Daoy (cell line): ENCODE measurements at places on chromosomes 11 and 22.
A peak's percentile ranks its signal among the peaks of the same experiment; 100 is the strongest.

GRCh38 chr11:28833169-28833568 lies 725.0 kb downstream of the METTL15 start:
- no peak for DNase-seq

- DNase-seq: no peak
Measured at GRCh38 chr11:105456950-105457349, 152.9 kb upstream of the GRIA4 start.

GRCh38 chr11:95625164-95625900 lies 164.2 kb downstream of the FAM76B start:
- DNase-seq: no peak

- peak; percentile 54 for DNase-seq
Measured at GRCh38 chr11:118620529-118621070, 13.2 kb downstream of the PHLDB1 start.

DNA sequence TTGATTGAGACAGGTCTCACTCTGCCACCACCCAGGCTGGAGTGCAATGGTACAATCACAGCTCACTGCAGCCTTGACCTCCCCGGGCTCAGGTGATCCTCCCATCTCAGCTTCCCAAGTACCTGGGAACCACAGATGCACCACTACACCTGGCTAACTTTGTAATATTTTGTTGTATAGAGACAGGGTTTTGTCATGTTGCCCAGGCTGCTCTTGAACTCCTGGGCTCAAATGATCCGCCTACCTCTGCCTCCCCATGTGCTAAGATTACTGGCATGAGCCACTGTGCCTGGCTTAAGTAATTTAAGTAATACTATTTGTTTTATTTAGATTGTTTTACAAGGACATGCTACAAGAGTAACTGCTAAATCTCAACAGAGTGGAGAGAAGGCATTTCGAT lies 33.5 kb downstream of the ZNF143 start:
- DNase-seq: no peak

DNA sequence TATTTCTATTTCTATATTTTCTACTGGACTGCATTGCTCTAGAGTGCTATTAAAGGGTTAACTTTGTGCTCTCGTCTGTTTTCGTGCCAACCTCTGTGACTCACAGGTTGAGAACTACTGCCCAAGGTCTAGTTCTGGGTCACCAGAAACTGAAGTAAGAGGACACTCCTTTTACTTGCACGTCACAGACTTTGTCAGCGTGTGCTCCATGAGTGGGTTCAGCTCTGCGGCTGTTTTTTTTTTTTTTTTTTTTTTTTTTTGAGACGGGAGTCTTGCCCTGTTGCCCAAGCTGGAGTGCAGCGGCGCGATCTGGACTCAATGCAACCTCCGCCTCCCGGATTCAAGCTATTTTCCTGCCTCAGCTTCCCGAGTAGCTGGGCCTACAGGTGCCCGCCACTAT lies 49.8 kb downstream of the CLMP start:
- DNase-seq: peak; percentile 73
